CD4-positive, alpha-beta T cell treated with Interleukin-15 for 4 hours (primary cell): ENCODE measurements at places on chromosomes 7 and 10.

DNA sequence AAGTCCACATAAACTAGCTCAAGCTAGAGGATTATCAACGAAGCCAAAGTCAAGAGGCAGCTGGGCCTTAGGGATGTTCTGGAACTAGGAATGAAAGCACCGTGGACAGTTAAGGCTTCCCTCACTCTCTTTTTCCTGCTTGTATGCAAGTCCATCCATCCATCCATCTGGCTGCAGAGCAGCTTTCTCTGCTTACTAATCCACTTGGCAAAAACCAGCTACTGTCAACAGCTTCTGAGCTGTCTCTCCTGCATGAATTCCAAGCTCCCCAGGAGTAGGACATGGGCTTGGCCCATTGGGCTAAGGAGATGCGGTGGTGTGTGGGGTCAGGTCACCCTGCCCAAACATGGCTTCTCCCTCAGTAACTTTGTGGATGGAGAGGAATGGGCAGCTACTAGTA lies 66.2 kb downstream of the NAMPT start:
- DNase-seq: no peak

DNA sequence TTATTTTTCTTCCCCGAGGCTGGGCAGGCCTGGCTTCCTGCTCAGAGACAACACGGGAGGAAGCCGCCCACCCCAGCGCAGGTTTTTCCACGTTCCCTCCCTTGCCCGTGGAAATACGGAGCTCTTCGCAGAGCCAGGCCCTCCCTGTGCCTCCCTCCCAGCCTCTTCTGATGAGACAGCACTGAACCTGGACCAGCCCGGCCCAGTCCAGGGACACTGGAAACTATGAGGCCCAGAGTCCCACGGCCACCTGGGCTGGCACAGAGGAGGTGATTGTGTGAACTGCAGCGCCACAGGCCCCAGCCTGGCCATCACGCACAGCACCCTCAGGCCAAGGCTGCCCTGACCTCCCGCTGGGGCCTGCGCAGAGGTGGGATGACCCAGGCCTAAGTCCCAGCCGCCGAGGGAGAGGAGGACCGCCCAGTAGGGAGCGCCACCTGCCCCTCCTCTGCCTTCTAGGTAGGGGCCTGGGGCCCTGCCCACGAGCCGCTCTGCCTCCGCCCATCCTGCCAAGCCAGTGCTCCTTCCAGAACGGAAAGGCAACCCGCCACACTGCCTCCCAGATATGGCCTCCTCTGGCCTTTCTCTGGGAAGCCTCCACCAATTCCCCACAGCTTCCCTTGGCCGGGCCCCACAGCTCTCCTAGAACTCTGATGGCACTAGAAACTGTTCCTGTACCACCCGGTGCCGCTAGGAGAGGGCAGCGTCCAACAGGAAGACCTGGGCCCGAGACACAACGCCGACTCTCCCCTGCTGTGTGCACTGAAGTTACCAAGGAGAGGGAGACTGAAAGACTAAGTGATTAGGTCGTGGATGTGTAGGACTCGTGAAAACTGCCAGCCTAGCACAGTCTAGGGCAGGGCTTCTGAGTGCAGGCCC lies 57.2 kb downstream of the PROSER2 start:
- DNase-seq: no peak

GRCh38 chr7:111268941-111269340 lies 178.0 kb downstream of the LRRN3 start:
- DNase-seq: no peak

GRCh38 chr7:46143949-46144917 lies 223.2 kb upstream of the IGFBP3 start:
- no peak for DNase-seq

GRCh38 chr7:1847260-1848001 lies 177.4 kb downstream of the ELFN1 start:
- no peak for DNase-seq

DNA sequence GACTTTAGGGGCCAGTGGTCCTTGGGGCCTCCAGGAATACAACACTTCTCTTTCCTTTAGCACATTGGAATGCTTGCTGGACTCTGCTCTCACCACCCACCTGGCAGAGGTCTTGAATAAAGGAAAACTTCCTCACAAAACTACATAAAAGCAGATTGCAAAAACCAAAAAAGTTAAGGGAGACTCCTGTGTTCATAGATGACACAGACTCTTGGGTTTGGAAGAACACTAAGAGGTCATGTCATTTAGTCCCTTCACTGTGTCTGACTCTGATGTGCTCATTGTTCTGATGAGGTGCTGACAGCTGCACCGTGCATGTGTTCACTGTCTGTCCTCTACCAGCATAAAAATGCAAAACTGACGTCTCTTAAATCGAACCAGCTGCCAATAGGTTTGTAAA lies 11.4 kb downstream of the BLNK start:
- no peak for DNase-seq

GRCh38 chr7:79652619-79653018 lies 199.2 kb upstream of the MAGI2 start:
- DNase-seq: no peak

DNA sequence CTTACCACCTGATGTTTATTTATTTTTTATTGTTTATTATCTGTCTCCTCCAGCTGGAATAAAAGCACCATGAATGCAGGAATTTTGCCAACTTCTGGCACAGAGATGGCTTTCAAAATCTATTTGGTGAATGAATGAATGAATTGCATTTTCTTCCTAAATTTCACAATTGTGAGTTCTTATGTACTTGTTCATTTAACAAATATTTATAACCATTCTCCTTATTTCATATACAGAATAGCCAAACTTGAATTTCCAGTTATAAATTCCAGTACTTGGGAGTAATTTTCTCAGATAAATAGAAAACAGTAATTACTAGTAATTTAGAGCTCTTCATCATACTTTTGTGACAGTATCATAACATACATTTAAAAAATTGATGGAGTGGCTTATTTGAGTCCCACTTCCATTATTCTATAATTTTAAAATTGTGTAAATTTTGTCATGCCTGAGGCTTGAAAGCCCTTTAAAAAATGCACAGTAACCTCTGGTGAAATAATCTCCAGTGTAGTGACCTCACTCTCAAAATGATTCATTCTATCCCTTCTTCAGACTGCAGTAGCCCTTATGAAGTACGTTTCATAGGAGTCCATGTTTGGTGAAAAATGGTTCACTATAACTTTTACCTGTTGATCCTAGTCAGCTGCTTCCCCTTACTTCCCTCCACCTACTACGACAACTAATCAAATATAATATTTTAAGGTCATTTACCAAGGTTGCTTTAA lies 40.0 kb upstream of the SRI start:
- DNase-seq: no peak

DNA sequence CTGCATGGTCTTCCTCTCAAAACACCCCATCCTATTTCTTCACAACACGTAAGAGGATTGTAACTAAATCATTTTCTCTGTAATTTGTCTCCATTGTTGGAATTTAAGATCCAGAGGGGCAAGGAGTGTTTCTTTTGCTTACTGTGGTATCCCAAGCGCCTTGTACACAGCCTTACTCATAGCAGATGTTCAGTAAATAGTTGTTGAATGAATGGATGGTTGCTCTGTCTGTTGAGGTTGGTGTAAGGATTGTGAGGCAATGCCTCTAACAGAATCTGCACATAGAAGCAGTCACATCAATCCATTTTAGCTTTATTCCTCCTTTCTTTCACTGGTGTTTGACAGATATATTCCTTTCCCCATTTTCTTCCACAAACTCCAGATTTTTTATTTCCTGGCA lies 90.1 kb downstream of the ZNF365 start:
- no peak for DNase-seq

DNA sequence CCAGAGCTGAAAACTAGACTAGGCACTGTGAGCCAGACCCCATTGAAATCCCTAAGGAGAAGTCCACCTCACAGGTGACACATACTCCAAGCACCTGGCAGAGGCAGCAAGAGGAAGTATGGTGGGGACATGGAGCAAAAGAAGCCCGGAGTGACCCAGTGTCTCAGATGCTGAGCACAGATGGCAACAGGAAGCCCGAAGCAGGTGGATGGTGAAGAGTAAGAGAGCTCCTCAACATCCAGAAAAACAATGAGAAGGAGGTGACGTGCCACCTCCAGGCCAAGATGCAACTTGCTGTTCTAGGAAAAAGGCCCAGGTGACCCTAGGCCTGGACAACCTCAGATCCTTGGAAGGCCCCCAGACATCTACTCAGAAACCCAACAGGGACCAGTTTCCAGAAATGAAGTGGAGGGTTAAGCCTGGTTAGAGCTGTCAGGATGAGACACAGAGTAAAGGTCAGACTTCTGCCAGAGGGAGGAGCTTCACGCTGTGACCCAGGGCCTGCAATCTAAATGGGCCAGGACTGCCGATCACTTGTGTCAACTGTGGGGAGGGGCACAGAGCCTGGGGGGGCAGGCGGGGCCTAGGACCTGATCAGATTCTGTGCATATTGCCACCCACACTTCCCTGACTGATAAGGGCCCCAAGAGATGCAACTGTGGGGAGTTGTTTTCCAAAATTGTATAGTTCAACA lies 2.4 kb upstream of the COBL start:
- DNase-seq: no peak

- no peak for DNase-seq
Observed at GRCh38 chr7:91995391-91996105, 54.9 kb downstream of the AKAP9 start.

DNA sequence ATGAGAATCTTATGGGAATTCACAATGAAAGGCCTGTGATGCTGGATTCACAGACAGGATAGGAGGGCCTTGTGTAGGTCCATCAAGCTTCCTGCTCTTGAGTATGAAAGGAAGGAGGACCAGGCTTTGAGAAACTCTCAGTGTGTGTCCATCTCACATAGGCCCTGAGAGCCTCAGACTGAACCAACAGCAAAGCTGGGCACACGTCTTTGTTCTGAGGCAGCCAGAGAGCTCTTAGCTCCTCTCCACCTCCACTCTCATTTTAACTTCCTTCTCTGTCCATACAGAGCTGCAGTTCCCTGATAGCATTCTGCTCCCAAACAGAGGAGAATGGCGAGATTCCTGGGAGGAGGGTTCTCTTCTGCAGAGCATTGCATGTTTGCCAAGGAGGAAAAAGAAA lies 515.6 kb downstream of the CALN1 start:
- DNase-seq: no peak

GRCh38 chr7:103660455-103661371 lies 214.7 kb upstream of the SLC26A5 start:
- DNase-seq: no peak

GRCh38 chr7:112341464-112341863 lies 108.8 kb upstream of the IFRD1 start:
- no peak for DNase-seq

- DNase-seq: no peak
Observed at GRCh38 chr7:138665669-138666140, 35.5 kb downstream of the SVOPL start.

- no peak for DNase-seq
Observed at GRCh38 chr10:124560377-124561105, 98.9 kb downstream of the LHPP start.

DNA sequence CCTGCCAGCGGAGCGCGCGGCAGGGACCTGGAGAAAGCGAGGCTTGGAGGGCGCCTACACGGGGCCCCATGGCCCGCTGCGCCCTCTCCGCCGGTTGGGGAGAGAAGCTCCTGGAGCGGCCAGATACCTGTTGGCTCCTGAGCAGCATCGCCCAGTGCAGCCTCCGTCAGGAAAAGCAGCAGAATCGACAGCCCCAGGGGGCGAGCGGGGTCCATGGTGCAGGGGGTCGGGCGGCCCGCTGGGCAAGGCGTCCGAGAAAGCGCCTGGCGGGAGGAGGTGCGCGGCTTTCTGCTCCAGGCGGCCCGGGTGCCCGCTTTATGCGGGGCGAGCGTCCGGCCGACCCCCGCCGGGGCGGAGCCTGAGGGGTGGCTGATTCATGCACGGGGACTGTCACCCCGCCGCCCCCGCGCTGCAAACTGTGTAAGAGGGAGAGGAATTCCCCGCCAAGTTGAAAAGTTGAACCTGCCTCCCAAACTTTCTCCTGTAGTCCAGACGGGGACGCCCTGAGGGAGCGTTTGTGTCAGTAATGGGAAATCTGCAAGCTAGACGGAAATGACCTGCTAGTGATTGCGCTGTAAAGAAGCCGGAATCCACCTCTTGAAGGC lies at the start of gene TFPI2:
TFPI2 (minus strand) TSS at position 290 of the 605 bp plus-strand sequence; CDS start at position 215, 75 bp downstream.
- no peak for DNase-seq

- DNase-seq: no peak
Observed at GRCh38 chr7:118312051-118312450, 87.5 kb downstream of the ANKRD7 start.

GRCh38 chr7:36509962-36510361 lies 120.3 kb downstream of the ANLN start:
- no peak for DNase-seq

- no peak for DNase-seq
Observed at GRCh38 chr10:83849150-83849549, 290.2 kb upstream of the GHITM start.

DNA sequence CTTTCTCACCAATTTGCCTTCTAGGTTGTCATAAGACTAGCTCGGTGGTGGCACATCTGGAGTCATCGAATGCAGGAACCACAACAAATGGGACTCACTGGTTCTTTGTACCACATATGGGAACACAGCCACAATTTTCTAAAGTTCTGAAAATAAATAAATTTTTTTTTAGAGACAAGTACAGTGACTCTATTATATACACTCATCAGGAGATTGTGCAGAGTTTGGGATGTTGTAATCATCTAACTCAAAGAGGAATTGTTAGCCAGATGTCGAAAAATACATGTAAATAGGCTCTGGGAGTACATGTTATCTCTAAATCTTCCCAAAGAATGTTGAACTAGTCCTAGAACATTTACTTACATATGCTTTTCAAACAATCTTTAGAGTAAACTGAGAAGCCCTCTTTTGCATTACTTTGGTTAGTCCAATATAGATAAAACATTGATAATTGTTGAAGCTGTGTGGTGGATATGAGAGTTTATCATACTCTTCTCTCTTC lies 19.6 kb upstream of the SEPTIN7 start:
- no peak for DNase-seq
